ENCODE measurements at places on chromosomes 6 and 20.

DNA sequence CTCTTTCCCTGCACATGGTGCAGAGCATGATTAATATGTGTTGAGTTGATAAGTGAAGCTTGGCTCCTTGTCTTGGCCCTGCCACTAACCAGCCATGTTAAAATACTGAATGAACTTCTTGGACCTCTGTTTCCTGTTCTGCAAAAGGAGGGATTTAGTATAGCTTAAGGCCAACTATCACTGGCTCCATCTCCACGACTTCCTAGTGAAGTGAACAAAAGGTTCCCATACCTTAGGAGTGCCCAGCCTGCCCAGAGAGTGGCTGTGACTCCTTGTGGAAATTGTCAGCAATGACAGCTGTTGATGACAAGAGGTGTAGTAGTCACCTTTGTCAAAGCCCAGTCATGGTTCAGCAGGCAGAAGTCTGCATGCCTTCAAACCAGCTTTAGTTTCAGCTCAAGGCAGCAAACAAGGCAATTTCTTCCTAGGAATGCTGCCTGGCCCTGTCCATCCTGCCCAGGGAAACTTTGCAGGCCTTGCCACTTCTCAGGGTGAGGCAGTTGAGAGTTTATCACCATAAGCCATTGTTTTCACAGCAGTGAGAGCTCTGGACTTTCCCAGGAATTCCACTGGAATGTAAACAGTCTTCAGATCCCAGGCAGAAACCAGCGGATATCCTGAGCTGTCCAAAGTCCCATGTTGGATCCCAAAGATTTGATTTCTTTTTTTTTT, 169.7 kb upstream of the TNFAIP3 start:
- no peak for DNase-seq

DNA sequence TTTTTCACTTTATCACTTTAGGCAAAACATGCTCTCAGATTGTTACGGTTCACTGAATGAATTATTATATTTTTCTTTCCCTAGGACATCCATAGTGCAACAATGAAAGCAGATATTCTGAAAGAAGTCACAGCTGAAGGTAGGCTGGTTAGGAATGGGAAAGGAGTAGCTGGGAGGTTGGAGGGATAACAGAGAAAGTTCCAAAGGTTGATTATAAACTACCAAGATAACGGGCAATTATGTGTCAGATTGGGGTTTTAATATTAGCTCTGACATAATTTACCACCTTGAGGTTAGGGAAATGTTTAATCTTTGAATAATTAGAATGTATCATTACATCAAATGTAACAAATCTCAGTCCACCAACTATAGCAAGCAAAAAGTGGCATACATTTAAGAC, 96.5 kb downstream of the HTR1B start:
- DNase-seq = no peak

- DNase-seq = no peak
Measured at GRCh38 chr20:58993332-58994248, 12.5 kb downstream of the NELFCD start.

GRCh38 chr20:40741507-40742106, 52.6 kb upstream of the MAFB start:
- no peak for DNase-seq

DNA sequence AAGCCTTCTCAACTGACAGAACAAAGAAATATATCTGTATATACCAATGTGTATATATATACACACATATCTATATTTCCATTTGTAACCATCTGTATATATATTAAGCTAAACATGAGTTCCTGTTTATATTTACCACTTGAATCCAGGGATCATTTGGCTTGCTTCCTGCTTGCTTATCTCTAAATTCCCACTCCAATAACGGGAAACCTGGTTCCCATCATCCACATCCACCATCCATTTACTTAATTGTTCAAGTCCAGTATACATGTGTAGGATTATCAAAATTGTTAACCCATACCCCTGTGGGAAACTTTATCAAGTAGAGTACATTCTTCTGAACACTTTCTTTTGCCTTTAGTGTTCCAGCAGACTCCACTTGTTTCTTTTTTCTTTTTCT, 12.5 kb upstream of the SOX12 start:
- DNase-seq = no peak

DNA sequence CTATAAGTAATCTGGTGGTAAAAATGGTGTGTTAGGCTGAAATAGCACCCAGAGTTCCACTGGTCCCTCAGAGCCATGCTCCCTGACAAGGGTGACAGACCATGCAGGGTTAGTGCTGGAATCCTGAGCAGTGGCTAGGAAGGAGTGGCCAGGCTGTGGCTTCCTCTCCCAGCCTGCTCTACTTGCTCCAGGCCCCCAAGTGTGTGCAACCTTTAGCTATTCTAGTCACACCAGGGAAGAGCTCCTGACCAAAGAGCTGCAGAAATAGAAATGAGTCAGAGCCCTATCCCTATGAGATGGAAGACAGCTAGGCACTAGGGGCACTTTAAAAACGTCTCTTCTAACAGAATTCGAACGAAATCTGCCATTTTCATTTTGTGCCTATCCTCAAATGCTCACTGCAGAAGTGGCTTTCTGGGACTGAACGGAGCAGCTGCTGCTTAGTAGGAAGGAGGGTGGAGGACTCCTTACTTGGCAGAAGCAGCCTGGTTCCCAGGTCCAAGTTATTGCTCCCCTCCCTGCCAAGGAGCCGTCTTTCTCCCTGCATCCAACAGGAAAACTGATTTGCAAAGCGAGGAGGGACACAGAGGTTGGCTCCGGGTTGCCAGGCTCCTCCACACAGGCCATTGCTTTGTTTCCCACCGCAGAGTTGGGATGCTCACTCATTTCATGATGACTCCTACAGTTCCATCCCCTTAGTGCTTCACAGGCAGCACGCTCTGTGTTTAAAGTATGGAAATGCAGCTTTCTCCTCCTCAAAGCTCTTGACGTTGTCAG, 754.5 kb downstream of the C6orf118 start:
- no peak for DNase-seq

DNA sequence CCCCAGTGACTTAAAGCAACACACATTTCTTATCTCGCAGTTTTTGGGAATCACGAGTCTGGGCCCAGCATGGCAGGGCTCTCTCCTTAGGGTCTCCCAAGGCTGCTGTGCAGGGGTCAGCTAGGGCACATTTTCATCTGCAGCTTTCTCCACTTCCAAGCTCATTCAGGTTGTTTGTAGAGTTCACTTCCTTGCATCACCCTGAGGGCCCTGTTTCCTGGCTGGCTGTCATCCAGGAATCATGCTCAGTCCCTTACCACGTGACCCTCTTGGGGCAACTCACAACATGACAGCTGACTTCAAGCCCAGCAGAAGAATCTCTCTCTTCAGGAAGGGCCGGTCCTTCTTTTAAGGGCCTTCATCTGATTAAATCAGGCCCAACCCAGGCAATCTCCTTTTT, 21.3 kb downstream of the SNAP25 start:
- DNase-seq = no peak

- DNase-seq = no peak
Measured at GRCh38 chr6:166007349-166008263, 160.0 kb downstream of the TBXT start.

- no peak for DNase-seq
Measured at GRCh38 chr6:105507811-105508210, 104.9 kb upstream of the PREP start.

DNA sequence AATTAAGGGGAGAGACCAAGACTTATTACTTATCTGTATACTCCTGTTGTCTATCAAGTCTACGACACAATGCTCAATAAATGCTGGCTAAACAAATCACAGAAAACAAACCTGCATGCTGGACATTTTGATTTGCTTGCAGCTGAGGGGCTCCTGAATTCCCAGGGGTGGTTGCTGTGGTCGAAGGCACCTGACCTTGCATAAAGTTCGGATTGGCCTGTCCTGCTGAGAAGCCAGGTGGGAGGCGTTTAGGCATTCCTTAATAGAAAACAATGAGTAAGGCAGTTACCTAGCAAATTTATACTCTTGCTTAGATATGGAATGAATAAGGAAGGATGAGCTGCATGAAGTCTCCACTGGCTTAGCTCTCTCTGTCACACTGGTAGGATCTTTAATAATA, 50.5 kb downstream of the TP53INP2 start:
- DNase-seq = no peak

DNA sequence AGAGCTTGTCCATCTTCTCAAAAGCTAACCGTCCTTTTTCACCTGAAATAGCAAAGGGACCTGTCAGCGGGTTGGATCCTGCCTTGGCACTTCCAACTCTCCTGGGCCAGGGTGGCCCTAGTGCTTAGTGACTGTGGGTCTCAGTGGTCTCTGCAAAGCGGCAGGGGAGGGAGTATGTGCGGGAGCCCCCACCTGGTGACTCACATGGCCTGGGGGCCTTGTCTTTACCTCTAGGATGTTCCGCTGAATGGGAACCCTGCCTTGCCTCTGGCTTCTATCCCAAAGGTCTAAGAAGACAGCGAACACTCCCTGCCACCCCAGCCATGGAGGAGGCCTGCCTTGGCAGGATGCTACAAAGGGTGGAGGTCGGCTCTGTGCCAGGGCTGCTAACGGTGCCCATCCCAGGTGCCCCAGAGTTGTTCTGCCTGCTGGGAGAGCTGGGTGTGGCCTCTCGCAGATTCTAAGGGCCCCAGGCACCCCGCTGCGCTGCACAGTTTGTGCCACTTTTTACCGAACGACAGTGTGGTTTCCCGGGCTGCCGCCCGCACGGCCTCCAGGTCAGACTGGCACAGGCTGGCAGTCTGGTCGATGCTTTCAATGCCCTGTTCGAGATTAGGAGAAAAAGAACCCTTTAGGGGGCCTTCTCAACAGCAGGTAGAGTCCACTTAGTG, 77.2 kb downstream of the PTPN1 start:
- DNase-seq = no peak

GRCh38 chr6:156762547-156762946, 14.6 kb upstream of the ARID1B start:
- DNase-seq = no peak

DNA sequence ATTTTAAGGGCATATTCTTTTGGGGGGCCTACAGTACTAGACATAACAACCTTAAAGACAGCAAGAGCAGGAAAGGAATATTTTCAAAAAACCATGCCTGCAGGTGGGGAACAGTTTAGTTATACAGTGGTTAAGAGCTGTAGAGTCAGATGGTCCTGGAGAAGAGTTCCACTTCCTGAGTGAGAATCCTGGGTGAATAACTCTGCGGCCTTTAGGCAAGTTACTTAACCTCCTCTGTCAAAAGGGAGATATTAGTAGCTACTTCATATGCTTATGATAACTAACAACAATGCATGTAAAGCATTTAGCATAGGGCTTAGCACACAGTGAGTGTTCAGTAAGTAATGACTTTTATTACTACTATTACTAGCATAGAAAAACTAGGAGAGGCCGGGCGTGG, 119.2 kb upstream of the TAB2 start:
- no peak for DNase-seq

- no peak for DNase-seq
Measured at GRCh38 chr20:22966787-22967464, 68.2 kb upstream of the SSTR4 start.

- DNase-seq = no peak
Measured at GRCh38 chr6:13349811-13350506, 21.6 kb upstream of the TBC1D7 start.

DNA sequence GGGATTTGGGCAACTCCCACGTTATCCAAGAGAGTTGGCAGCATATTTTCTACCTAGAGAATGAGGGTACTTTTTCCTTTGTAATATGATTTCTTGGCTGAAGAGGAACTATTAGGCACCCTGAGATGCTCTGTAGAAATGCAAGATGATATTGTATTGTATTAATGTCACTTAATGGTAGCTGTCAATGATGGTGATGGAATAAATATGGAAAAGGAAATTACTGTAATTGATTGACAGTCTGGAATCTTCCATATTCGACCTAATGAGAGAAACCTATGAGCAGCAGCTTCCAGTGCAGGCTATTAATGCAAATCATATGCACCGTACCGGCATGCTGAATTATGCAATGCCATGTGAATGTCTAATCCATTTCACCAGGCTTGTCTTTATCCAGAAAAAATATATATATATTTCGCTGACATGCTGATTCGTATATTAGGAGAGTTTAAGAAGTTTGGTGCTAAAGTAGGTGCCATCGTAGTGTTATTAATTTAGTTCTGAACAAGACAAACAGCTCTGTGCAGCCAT, 494.2 kb upstream of the JARID2 start:
- no peak for DNase-seq

- no peak for DNase-seq
Measured at GRCh38 chr6:3361312-3362037, 95.4 kb downstream of the SLC22A23 start.

DNA sequence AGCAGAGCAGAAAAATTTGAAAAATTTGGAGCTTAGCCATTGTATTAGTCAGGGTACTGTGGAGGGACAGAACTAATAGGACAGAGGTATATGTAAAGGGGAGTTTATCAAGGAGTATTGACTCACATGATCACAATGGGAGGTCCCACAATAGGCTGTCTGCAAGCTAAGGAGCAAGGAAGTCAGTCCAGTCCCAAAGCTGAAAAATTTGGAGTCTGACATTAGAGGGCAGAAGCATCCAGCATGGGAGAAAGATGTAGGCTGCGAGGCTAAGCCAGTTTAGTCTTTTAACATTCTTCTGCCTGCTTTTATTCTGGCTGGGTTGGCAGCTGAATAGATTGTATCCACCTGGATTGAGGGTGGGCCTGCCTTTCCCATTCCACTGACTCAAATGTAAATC, 82.0 kb downstream of the SMPDL3A start:
- no peak for DNase-seq

DNA sequence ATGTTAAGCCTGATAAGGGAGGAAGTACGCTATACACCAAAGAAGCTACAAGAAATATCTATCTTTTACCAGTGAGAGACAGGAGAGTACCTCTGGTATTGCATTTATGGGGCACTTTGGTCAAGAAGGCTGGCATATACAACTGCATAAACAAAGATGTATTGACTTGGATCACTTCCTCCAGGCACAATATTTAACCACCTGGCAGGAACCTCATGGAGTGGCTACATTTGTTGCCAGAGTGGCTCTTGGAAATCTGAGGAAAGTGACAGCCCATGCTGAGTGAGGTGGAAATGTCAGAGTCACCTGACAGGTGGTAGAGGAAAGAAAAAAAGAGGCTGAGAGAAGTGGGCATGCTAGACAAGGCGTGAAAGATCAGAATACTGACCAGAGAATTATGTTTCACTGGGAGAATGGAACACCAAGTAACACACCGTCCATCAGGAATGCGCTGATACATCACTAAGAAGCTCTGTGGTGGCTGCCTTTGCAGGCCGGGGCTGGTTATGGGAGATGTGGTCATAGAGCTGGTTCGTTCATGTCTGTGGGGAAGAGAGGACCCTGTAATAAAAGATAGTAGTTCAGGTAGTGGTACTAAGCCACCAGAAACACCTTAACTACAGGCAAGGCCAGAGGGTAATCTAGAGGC, 61.4 kb upstream of the UFL1 start:
- DNase-seq = no peak

DNA sequence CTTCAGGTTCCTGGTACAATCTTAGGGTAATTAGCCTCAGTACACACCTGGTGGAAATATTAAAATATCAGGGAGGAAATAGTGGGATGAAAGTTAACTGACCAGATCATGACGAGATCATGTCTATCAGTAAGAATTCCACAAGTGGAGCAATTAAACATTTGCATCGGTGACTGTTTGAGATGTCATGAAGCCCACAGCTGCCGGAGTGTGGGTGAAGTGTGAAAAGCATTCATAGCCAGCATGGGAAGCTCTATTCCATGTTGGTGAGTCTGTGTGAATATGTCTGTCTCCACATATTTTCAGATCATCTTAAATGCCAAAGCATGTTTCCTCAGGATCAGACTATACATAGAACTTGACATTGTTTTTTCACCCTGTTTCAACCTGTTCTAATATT, 142.8 kb downstream of the IPCEF1 start:
- no peak for DNase-seq

Measured in T1000 (cell line).